ENCODE measurements at places on chromosomes 2 and 18.

DNA sequence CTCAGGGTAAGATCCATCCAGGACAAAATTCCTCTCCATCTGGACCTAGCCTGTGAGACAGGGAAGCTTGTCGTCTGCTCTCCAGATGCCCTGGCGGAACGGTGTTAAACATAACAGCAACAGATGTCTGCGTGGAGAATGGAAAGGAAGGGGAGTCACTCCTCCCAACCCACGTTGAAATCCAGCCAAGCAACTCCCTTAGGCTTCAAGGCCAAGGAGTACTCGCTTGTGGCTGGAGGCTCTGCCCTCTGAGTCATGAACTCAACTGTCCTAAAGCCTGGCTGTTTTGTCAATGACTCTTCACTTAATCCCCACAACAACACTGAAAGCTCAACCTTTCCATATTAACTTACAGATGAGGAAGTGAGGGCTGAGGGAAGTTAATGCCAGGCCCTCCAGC lies 42.2 kb downstream of the TPO start:
- no peaks in the 10 kb centered on the region for H3K36me3 ChIP-seq
- H3K27me3 ChIP-seq = no peaks in the 10 kb centered on the region
- DNase-seq = no peak
- H3K4me3 ChIP-seq = no peak overlapping the region

- H3K27me3 ChIP-seq = no peaks in the 10 kb centered on the region
- H3K27ac ChIP-seq = no peak overlapping the region
- H3K4me1 ChIP-seq = no peaks in the 10 kb centered on the region
- no peaks in the 10 kb centered on the region for H3K36me3 ChIP-seq
Measured at GRCh38 chr2:5433855-5434254, 258.3 kb upstream of the SOX11 start.

DNA sequence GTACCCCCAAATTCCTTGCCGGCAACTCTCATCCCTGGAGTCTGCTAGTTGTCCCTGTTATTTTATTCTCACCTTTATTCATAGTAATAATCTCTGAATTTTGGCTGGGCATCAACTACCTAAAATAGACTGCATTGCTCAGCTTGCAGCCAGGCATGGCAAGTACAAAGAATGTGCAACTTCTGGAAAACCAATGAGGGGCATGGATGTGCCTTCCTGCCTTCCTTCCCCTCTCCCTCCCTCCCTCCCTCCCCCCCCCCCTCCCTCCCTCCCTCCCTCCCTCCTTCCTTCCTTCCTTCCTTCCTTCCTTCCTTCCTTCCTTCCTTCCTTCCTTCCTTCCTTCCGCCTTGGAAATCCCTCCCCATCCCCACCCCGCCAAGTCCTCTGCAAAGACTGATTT lies 162.8 kb downstream of the CCDC148 start:
- H3K27ac ChIP-seq = no peak overlapping the region
- no peaks in the 10 kb centered on the region for H3K4me1 ChIP-seq
- DNase-seq = no peak

DNA sequence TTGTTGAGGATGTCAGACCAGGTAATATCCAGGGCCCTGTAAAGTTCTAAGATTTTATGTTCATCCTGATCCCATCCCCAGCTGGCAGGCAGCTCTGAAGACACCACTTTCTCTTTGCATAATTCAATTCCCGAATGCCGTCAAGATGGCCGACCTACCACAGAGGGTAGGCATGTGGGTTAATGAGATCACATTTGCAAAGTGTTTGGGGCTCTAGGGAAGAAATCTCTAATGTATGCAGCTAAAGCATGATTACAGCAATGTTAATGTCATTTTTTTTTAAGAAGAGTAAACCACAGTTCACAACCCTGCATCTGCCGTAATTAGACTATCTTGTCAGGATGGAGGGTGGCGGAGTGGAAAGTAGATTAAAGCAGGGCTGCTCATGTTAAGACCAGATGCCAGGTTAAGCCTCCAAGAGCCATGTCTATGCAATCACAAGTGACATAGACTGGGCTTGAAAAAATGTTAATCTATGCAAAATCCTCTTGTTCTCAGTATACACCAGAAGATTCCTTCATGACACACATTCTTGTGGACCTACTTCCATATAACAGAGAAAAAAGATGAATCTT lies 131.4 kb downstream of the ALK start:
- H3K27ac ChIP-seq = no peak overlapping the region
- DNase-seq = no peak
- no peaks in the 10 kb centered on the region for H3K27me3 ChIP-seq
- H3K36me3 ChIP-seq = no peaks in the 10 kb centered on the region
- H3K4me3 ChIP-seq = no peak overlapping the region
- no peaks in the 10 kb centered on the region for H3K4me1 ChIP-seq

- DNase-seq = no peak
- H3K27ac ChIP-seq = no peak overlapping the region
- H3K27me3 ChIP-seq = no peaks in the 10 kb centered on the region
Measured at GRCh38 chr2:111701798-111702118, 182.2 kb downstream of the ANAPC1 start.

- H3K4me1 ChIP-seq = no peaks in the 10 kb centered on the region
- no peak overlapping the region for H3K4me3 ChIP-seq
- no peak overlapping the region for H3K27ac ChIP-seq
Measured at GRCh38 chr2:162000431-162000830, 73.6 kb downstream of the DPP4 start.
